ENCODE measurements at places on chromosomes 2 and 18. TPM values are rescaled to one million over a fixed set of nuclear protein-coding genes. Genes with fewer than 3 reads are reported as not detected.

The HOXD3 gene
- total RNA-seq, result 14.7 TPM

- no peaks in the 10 kb centered on the region for H3K36me3 ChIP-seq
- no peaks in the 10 kb centered on the region for H3K27me3 ChIP-seq
- H3K4me3 ChIP-seq, result peak within 1 kb of the TSS; percentile 13
- no peak for DNase-seq
- H3K4me1 ChIP-seq, result peaks cover 4% of the 10 kb centered on the region
- H3K27ac ChIP-seq, result no peak within 1 kb of the TSS
These were observed at the start of gene CERKL for GRCh38 chr2:181656450-181657291. TSS of gene CERKL (minus strand) at chr2:181657105. CDS start at chr2:181657006, 99 bp downstream.

GRCh38 chr2:23549051-23549450, 164.1 kb downstream of the KLHL29 start:
- no peak for DNase-seq
- H3K4me3 ChIP-seq, result no peak overlapping the region
- no peaks in the 10 kb centered on the region for H3K4me1 ChIP-seq
- H3K27me3 ChIP-seq, result no peaks in the 10 kb centered on the region
- no peaks in the 10 kb centered on the region for H3K36me3 ChIP-seq

- H3K4me3 ChIP-seq, result peak overlapping the region; percentile 74
- H3K36me3 ChIP-seq, result no peaks in the 10 kb centered on the region
- no peaks in the 10 kb centered on the region for H3K27me3 ChIP-seq
These were observed 448 bp downstream of the IMPA2 start for GRCh38 chr18:11981543-11982366.

DNA sequence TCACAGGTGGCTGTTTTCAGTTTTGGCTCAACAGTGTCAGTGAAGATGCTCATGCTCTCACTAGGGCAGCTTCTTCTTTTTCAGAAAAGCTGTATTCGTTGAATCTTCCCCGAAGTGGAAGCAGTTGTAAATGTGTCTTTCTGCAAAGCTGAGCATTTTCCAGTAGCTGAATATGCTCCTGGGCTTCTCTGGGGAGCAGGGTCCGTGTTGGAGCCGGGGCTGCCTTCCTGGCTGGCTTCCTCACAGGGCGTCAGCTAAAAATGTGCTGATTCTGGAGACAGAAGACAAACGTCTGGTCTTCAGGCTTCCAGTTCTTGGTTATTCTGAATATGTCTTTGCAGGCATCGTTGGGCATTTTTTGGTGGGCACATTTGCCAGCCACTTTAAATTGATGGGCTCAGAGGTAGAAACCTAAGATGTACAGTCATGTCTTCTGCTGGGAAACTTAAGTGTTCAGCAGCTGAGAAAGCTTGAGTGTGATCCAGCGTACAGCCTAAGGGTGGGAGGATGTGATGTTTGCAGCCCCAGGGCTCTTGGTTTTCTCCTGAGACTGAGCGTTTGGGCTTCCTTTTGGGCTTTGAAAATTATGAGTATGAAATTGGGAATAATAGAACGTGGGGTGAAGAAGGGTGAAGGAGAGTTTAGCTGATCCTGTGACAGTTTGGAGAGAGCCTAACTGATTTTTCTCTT, 19.0 kb downstream of the SETBP1 start:
- H3K27me3 ChIP-seq, result no peaks in the 10 kb centered on the region
- peak overlapping the region; percentile 81 for H3K27ac ChIP-seq
- no peak overlapping the region for H3K4me3 ChIP-seq
- no peak for DNase-seq
- no peaks in the 10 kb centered on the region for H3K36me3 ChIP-seq

DNA sequence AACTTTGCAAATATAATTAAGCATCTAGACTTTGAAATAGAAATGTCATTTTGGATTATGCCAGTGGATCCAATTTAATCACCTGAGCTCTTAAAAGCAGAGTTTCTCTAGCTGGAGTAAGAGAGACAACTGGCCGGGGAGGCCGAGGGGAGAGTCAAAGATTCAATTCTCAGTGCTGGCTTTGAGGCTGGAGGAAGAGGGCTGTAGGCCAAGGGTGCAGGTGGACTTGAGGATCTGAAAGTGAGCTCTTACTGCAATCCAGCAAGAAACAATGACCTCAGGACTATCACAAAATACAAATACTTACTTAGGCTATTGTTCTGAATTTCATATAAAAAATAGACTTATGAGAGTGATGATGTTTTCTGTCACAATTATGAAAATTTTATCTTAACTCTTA, 814.5 kb downstream of the CBLN2 start:
- no peak overlapping the region for H3K27ac ChIP-seq
- no peaks in the 10 kb centered on the region for H3K4me1 ChIP-seq
- H3K4me3 ChIP-seq, result no peak overlapping the region
- DNase-seq, result no peak

DNA sequence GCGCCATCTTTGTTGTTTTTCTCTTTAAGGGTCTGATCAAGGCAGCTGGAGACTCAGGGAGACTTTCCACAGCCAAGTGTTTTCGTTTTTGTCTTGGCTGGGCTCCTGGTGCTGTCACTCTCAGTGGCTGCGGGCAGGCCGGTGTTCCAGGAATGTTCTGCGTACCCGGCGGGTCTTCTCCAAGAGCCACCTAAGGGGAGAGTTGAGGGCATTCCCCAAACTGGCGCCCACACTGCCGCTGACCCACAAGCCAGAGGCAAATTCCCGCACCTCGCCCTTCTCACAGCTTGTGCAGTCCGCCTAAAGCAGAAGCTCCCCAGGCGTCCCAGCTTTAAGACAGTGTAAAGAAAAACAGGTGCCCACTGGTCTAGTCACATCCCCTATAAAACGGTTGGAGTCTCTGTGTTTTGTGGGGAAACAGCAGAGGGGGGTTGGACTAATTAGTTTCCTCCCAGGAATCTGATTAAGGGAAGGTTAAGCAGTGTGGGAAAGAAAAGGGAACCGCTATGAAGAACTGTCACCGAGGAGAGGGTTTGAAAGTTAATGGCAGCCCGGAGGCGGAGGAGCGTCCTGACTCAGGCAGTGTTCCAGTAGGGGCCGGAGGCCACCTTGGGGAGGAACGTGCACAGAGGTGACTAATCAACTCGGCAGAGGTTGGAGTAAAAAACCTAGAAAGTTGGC, 224.5 kb downstream of the SLC4A3 start:
- H3K27me3 ChIP-seq, result no peaks in the 10 kb centered on the region
- no peaks in the 10 kb centered on the region for H3K36me3 ChIP-seq
- peak overlapping the region; percentile 35 for H3K27ac ChIP-seq
- H3K4me1 ChIP-seq, result no peaks in the 10 kb centered on the region
- H3K4me3 ChIP-seq, result no peak overlapping the region

DNA sequence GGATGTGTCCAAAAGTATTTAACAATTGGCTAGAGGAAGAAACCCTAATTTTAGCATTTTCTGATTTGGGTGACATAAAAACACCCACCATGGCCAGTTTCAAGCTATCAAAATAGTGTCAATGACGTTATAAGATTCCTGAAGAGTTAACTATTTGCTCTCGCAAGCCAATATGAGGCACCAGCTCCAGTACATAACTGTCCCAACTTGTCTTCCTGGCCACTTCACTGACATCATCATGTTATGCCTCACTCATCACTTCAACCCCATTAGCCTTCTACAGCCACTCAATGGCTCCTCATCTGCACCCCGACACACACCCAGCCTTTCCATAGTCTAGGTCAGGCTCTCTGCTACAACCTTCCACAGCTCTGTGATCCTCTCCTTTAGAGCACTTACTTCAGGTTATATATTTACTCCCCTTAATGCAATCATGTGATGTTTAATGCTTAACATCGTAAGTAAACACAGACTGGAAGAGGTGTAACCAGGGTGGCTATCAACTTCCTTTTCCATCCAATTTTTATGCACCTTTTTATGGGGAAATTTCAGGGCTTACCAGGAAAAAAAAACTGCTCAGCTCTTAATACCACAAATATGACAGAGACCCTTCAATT, 158.7 kb downstream of the VWC2L start:
- H3K27ac ChIP-seq, result no peak overlapping the region
- no peaks in the 10 kb centered on the region for H3K36me3 ChIP-seq
- H3K4me3 ChIP-seq, result no peak overlapping the region
- H3K27me3 ChIP-seq, result no peaks in the 10 kb centered on the region

DNA sequence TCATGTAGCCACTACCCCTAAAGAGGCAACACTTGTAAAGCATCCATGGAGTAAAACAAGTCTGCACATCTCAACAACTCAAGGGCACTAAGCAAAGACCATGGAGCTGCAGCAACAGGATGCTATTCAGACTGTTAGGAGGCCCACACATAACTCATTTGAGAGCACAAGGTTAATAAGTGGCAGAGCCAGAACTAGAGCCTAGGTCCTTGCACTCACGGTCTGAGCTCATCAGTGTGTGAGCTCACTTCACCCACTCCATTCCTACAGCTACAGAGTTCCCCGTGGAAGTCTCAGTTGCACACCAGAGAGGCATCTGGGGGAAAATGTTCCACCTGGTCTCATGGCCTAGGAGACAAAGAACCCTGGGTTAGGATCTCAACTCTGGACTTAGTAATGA, 35.0 kb downstream of the TTC32 start:
- H3K4me1 ChIP-seq, result no peaks in the 10 kb centered on the region
- no peaks in the 10 kb centered on the region for H3K36me3 ChIP-seq
- DNase-seq, result no peak
- no peaks in the 10 kb centered on the region for H3K27me3 ChIP-seq
- H3K4me3 ChIP-seq, result no peak overlapping the region

DNA sequence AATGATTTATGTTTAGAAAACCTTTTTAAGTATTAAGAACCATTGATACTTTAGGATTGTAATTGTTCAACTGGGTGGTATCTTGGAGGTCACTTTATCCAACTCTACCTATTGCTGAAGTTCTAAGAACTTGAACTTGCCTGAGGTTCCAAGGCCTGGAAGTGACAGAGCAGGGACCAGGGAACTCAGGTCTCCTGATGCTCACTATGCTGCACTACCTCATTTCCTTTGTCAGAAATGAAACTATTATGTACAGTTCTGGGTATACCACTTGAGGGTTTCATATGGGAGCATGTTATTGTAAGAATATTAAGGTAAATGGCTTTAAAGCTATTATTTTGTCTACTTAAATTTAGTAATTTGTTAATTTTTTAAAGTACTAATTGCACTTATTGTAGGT, 3.0 kb downstream of the MBD5 start:
- peaks cover 15% of the 10 kb centered on the region for H3K4me1 ChIP-seq
- H3K36me3 ChIP-seq, result no peaks in the 10 kb centered on the region
- H3K4me3 ChIP-seq, result no peak overlapping the region
- H3K27me3 ChIP-seq, result no peaks in the 10 kb centered on the region

GRCh38 chr2:185644828-185645227, 93.8 kb upstream of the FSIP2 start:
- no peak overlapping the region for H3K4me3 ChIP-seq
- no peaks in the 10 kb centered on the region for H3K4me1 ChIP-seq
- no peaks in the 10 kb centered on the region for H3K27me3 ChIP-seq

DNA sequence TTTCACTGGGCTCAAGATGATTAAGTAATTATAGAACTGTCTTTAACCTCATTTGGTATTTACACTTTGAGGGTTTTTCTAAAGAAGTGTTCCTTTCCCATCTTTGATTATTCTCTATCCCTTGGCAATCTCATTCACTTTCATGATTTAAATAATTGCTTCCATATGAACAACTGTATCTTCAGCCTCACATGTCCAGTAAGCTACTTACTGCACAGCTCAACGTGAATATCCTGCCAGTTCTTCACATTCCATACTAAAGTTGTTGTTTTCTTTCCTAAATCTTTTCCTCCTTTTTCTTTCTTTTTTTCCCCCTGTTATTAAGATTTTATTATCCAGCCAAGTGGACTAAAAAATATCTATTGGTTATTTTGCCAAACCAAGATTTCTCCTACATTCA, 37.7 kb downstream of the ZC3H15 start:
- DNase-seq, result no peak
- peak overlapping the region; percentile 8 for H3K27ac ChIP-seq
- no peaks in the 10 kb centered on the region for H3K4me1 ChIP-seq
- H3K4me3 ChIP-seq, result no peak overlapping the region
- H3K36me3 ChIP-seq, result no peaks in the 10 kb centered on the region

DNA sequence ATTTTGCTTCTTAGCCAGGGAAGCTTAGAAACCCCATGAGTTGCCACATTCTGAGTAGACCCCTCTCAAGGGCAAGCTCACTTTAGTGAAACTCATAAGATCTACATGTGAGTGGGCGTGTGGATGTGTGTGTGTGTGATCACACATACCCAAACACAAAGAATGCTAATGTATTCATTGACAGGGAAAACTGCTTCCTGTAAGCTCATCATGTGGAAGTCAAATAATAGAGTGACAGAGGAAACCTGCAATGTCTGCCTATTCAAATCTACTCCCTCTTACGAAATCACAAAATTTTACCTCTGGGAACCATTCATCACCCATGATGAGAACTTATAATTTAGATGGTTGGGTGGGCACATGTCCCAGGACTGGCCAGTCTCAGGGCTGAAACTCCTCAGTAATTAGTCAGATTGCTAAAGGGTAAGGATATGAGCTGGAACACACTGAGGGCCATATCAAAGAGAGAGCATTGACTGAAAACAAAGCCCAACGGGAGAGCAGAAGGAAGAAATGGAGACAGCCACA, 94.5 kb upstream of the CCDC150 start:
- no peaks in the 10 kb centered on the region for H3K36me3 ChIP-seq
- no peaks in the 10 kb centered on the region for H3K27me3 ChIP-seq
- no peaks in the 10 kb centered on the region for H3K4me1 ChIP-seq
- H3K27ac ChIP-seq, result no peak overlapping the region

- DNase-seq, result no peak
- H3K4me1 ChIP-seq, result no peaks in the 10 kb centered on the region
- H3K36me3 ChIP-seq, result no peaks in the 10 kb centered on the region
These were observed 377.4 kb downstream of the RPRM start for GRCh38 chr2:153101187-153101586.

- H3K36me3 ChIP-seq, result no peaks in the 10 kb centered on the region
- no peak for DNase-seq
- H3K27ac ChIP-seq, result no peak overlapping the region
- H3K27me3 ChIP-seq, result no peaks in the 10 kb centered on the region
These were observed 42.9 kb downstream of the NCK2 start for GRCh38 chr2:105787376-105788318.

All from uterus (tissue), 4 donors.